ENCODE measurements at places on chromosomes 2 and 18.

- ATAC-seq: peak; percentile 97
Measured at GRCh38 chr2:158497486-158497885, 40.7 kb downstream of the PKP4 start.

DNA sequence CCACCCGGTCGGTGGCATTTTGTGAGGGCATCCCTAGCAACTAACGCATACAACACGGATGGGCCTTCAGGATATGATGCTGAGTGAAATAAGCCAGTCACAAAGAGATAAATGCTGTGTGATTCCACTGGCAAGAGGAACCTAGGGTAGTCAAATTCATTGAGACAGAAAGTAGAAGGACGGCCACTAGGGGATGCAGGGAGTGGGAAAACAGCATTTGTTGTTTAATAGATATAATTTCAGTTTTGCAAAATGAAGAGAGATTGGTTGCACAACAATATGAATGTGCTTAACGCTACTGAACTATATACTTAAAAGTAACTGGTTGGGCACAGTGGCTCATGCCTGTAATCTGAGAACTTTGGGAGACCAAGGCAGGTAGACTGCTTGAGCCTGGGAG, 112.9 kb downstream of the AFF3 start:
- ATAC-seq: no peak

DNA sequence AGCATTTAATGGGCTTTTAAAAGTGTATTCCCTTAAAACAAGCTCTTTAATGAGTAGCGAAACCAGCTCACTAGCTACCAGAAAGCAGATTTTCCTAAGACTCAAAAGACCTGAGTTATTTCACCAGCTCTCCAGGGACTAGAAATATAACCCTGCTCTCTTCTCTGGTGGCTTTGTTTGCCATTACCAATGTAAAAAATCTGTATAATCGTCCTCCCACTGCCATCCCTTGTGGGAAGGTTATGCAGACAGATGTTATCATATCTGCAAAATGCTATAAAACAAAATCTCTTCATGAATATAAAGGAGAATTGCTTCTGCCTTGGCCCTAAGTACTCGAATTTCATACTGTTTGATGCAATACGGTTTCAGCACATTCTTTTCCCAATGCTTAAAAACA, 335.2 kb downstream of the NUP35 start:
- ATAC-seq: no peak

- no peak for ATAC-seq
Measured at GRCh38 chr18:75530566-75531211, 103.2 kb upstream of the SMIM21 start.

DNA sequence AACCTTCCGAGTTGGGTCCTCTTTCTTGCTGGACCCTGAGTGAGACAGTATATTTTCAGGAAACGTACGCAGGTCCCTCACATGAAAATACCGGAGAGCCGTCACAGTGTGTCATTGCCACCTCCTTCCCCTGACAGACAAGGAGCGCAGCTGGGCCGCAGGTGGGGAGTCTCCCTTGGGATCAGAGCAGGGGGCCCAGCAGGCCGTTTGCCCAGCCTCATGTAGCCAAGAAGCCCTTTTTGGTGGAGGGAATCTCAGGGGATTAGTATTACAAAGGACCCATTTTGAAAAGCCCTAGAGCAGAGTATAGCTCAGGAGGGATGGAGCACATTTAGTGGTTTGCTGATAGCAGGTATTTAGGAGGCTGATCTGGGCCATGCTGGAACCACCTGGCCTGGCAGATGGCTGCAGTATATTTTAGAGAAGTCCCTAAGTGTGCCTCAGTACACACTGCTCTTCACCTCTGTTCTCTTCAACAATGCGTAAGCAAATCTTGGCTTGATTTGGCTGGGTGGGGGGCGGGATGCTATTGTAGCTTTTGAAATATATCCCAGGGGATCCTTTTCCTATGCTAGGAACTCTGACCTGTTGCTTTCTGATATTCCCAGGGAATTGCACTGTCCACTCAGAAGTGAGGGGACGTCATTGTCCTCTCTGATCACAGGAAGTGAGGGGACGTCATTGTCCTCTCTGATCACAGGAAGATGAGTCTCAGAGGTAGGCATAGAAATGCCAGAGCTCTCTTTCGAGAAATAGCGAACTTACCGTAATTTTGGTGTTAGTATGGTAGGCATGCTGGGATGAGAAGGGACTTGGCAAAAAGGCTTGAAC, 171.9 kb downstream of the HRH4 start:
- ATAC-seq: no peak

GRCh38 chr2:155382776-155383175, 684.3 kb downstream of the KCNJ3 start:
- ATAC-seq: no peak

DNA sequence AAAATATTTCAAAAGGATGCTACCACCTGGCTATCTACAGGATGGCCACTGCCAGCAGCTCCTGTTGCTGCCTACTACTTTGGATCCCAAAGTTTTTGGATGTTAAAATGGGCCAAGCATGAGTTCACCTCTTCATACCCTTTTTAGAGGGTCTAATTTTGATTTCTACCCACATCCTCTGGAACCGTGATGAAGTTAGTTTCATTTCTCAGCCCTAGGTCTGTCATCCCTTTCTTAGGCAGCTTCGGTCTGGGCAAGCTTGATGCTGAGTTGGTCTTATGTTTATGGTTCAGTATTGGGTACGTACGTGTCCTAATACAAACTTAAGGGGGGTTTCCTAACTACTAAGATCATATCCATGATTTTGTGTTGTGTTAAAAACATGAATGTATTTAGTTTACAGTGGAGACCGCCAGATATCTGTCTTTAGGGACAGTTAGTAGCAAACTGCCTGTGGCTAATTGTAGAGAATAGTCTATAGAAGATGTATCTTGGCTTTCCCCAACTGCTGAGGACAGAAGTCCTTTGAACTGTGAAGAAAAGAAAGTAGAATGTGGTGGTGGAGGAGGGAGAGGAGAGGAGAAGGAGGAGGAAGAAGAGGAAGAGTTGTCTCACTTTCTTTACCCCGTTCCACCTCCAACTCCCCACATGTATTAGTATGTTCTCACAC, 184.9 kb downstream of the UBE2E3 start:
- no peak for ATAC-seq

GRCh38 chr2:67835266-67835665, 227.5 kb downstream of the C1D start:
- ATAC-seq: no peak

- no peak for ATAC-seq
Measured at GRCh38 chr2:221833966-221834365, 261.9 kb upstream of the EPHA4 start.

- ATAC-seq: no peak
Measured at GRCh38 chr2:203463266-203463678, 71.8 kb downstream of the RAPH1 start.

DNA sequence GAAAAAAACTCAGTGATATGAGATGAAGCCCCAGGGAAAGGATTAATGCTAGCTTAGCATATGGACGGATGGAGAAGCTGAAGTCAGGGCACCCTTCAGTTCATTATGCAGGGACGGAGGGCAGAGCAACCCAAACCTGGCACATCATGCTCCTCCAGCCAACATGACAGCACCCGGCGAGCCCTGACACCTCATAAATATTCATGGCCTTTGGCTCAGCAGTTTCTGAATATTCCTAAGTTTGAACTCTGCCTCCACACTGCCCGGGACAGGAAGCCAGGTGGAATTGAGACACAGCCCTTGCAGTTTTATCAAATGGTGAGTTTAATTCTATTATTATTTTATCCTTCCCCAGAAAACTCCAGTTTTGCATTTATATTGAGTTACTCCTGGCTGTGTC, 87.3 kb upstream of the SH3BP4 start:
- no peak for ATAC-seq

- ATAC-seq: no peak
Measured at GRCh38 chr2:143524559-143525401, 395.6 kb downstream of the ARHGAP15 start.
